ENCODE measurements at places on chromosomes 5 and 9. TPM values are rescaled to one million over a fixed set of nuclear protein-coding genes. Genes with fewer than 3 reads are reported as not detected.

DNA sequence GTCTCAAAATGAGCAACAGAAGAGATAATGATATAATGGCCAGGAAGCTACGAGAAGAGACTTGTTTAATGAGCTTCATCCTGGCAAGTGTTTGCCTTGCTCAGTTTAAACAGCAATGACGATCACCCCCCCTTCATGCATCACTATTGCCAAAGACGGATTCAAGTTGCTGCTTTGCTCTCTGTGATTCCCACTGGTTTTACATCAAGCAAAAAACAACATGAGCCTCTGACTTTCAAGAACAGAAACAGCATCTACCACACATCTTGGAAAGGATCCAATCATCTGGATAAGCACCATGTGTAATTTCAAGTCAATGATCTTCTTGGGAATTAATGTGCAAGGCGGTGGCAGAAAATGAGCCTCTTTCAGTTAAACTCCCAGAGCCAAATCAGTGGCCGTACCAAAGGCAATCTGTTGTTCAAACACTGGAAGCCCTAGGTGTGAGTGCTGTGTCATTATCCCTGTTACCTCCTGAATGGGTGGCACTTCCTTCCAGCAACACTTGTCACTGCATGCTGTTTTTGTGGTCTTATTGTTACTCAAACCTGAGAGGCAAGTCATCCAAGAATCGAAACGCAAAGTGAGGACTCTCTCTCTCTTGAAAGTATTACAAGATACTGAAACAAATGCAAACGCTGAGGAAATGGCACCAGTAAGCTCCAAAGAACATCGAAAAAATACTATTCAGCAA, 72.8 kb downstream of the MED27 start:
- DNase-seq = peak; percentile 72

- DNase-seq = peak; percentile 41
Measured at GRCh38 chr5:68924481-68925145, 169.2 kb upstream of the SLC30A5 start.

- peak; percentile 28 for DNase-seq
Measured at GRCh38 chr9:87236546-87236945, 261.1 kb upstream of the DAPK1 start.

- DNase-seq = no peak
Measured at GRCh38 chr5:75306746-75307145, 30.3 kb upstream of the HMGCR start.

DNA sequence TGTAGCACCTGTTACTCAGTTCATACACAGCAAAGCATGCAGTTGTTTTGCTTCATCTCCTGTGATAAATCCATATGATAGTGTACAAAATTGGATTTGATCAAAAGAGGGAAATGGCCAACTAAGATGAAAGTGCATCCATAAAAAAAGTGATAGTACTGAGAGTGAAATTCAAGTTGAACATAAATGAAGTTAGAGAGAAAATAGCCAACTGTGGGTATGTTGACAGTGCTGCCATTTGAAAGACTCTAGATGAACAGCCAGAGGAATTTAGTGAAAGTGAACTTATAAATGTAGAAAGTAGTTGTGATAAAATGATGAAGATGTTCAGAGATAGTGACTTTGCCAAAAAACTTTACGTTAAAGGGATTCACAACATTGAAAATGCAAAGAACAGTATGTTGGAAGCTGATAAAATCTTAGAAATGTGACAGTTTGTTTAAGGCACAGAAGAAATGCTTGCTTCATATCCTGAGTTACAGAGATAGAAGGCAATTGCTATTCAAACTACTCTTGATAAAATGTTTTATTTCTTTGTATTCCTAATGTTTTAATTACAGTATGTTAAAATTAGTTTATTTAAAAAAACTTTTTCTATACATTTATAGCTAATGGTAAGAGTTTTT, 119.7 kb downstream of the DMXL1 start:
- DNase-seq = no peak

The N4BP3 gene
- under 0.01 TPM for total RNA-seq

- DNase-seq = peak; percentile 60
Measured at GRCh38 chr9:88733651-88734421, 198.9 kb downstream of the NXNL2 start.

The GSN gene
- total RNA-seq = 461 TPM

GRCh38 chr9:87464110-87464991, 33.3 kb upstream of the DAPK1 start:
- DNase-seq = no peak

Measured in IMR-90 (cell line).